Activated CD8-positive, alpha-beta memory T cell treated with anti-CD3 and anti-CD28 coated beads, Interleukin-2, amount 50 U/mL, for 48 hours (primary cell): ENCODE measurements at places on chromosomes 7 and 10.
A peak's percentile ranks its signal among the peaks of the same experiment; 100 is the strongest.

- DNase-seq, result no peak
Measured at GRCh38 chr7:114939484-114940097, 17.7 kb downstream of the MDFIC start.

DNA sequence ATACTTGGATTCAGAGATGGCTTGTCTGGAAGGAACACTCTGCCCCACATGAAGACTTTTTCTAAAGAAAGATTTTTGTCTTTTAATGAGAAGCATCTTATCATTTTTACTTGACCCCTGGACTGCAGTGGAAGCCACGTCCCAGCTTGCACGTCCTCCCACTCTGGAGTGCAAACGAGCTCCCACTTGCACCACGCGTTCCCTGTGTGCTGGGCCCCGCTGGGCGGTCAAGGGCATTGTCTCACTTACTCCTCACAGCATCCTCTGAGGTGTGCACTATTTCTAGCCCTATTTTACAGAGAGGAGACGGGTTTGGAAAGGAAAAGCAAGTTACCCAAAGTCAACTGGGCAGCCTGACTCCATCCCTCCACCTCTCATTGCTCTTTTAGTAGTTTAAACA is 175.2 kb downstream of the HIBADH start:
- no peak for DNase-seq

- no peak for DNase-seq
Measured at GRCh38 chr10:60718886-60719285, 59.4 kb upstream of the CDK1 start.

DNA sequence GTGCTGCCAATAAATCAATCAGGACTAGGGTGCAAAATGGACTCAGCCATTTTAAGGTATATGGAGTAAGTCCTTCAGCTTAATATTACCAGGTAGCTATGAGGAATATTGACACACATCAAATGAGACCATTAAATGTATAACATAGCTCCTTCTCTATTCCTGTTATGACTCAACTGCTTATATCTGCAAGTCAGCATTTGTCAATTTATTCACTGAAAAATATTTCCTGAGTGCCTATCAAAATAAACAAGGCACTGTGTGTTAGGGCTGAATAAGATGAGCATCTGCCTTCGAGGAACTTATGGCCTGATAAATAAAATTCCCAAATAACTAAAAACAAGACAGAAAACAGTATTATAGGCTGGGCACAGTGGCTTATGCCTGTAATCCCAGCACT is 113.8 kb downstream of the CDK6 start:
- no peak for DNase-seq

- DNase-seq, result no peak
Measured at GRCh38 chr10:11330383-11331045, 280.9 kb downstream of the USP6NL start.

DNA sequence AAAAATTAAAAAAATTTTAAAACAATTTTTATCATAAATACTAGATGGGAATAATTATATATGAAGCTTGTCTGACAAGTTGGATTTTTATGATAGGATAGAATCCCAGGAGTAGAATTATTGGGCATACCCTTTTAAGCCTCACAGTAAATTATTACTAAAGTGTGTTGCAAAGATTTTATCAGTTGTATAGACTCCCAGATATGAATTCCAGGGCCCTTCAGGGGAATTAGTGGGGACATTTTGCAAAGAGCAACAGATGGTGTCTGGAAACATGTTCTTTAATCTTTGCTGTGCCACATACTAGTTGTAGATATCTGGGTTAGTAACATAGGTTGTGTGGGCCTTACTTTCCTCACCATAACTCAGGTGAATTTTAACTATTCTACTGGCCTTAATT is 28.7 kb downstream of the ZEB1 start:
- no peak for DNase-seq

DNA sequence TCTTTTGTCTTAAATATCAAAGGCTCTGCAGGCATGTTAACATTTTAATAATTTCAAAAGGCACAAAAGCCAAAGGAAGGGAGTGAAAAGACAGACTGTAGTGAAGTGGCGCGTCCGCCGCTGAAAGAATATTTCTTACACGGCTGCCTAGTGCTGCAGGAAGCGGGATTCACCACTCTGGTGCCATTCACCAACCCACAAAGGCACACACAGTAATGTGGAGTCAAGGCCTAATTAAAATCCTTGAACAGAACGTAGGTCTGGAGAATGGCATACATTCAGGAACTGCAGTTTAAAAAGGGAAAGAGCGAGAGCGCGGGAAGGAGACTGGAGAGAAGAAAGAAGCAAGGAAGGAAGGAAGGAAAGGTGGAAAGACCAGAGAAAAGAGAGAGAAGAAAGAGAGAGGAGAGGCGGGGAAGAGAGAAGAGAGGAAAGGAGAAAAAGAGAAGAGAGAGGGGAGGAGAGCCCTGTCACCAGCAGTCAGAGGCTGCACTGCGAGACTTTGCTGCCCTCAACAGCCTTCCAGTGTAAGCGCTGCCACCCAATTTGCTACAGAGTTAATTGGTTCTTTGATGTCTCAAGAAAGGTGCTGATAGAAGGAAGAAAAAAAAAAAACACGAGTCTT is 554.0 kb downstream of the MDFIC start:
- no peak for DNase-seq

DNA sequence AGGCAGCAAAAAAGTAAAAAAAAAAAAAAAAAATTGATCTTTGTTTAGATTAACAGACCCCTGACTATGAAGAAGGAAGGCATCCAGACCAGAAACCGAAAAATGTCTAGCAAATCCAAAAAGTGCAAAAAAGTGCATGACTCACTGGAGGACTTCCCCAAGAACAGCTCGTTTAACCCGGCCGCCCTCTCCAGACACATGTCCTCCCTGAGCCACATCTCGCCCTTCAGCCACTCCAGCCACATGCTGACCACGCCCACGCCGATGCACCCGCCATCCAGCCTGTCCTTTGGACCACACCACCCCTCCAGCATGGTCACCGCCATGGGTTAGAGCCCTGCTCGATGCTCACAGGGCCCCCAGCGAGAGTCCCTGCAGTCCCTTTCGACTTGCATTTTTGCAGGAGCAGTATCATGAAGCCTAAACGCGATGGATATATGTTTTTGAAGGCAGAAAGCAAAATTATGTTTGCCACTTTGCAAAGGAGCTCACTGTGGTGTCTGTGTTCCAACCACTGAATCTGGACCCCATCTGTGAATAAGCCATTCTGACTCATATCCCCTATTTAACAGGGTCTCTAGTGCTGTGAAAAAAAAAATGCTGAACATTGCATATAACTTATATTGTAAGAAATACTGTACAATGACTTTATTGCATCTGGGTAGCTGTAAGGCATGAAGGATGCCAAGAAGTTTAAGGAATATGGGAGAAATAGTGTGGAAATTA is 19.4 kb downstream of the GATA3 start:
- peak; percentile 62 for DNase-seq
